ENCODE measurements at places on chromosomes 2 and 18. TPM values are rescaled to one million over a fixed set of nuclear protein-coding genes. Genes with fewer than 3 reads are reported as not detected.

DNA sequence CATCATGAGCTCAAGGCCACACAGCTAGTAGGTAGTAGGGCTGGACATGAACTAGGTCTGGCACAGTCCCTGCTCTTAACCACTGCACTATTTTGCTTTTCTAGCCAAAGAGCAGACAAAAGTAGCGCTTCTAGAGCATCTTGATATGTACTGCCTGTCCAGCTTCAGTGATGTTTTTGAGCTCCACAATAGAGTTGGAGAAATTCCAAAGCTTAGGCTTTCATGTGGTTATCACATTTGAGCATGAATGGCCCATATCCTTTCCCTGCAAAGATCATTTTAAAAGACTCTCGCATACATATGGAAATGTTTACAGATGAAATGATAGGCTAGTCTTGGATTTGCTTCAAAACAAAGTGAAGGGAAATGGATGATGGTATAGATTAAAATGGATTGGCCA lies 128.7 kb downstream of the MAP3K20 start:
- no peak for DNase-seq

GRCh38 chr18:76709659-76710645 lies 112.4 kb upstream of the ZNF236 start:
- DNase-seq = peak; percentile 60

- DNase-seq = no peak
Observed at GRCh38 chr2:10217489-10218435, 84.9 kb upstream of the HPCAL1 start.

GRCh38 chr2:199458806-199459285 lies 1.1 kb upstream of the SATB2 start:
- DNase-seq = no peak

CFLAR gene
- polyA plus RNA-seq = 58.4 TPM

DNA sequence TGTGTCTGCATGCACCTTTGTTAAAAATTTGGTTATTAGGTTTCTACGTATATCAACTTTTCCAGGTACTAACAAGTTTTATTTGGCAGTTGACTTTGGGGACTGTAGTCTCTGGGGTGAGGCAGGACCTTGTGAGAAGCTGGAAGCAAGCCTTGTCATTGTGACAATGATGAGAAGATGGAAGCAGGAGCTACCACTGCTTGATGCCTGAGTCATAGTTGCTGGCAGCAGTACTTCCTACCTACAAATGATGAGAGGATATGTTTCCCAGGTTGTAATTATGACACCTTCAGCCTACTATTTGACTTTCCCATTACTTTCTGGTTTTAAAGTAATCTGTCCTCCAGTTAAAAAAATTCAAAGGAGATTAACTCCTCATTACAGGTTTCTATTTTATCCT lies 516.3 kb downstream of the NRXN1 start:
- DNase-seq = no peak

DLGAP1 gene
- polyA plus RNA-seq = 7.5 TPM

DNA sequence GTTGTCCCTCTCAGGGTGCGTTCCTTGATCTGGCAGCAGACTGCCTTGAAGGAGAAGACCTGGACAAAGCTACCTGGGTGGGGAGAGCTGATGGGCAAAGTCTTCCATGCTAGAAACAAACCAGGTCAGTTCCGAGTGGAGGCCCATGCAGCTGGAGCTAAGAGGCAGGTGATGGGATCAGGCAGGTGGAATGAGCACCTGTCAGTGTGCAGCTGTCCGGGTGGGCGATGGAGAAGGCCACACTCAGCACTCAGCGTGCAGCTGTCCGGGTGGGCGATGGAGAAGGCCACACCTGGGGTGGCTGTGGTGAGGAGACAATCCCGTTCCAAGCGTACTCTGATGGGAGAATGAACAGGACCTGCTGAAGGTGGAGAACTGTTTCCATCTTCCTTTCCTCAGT lies 237.3 kb upstream of the MYT1L start:
- DNase-seq = no peak

DNA sequence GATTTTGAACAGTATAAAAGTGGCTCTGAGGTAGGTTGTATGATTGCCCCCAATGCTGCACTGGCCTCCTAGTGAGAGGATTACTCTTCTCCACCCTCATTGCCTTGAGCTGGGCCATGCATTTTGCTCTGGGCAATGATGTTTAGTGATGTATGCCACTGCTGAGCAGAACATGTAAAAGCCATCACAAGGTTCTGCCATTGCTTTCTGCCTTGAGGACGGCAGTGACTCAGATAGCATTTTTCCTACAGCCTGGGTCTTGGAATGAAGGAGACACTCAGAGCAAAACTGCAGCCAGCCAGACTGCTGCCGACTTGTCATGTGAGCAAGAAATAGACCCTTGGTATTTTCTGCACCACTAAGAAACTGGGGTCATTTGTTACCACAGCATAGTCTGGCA lies 27.6 kb downstream of the GPATCH11 start:
- no peak for DNase-seq
